T-cell (primary cell): ENCODE measurements at places on chromosomes 12 and 14.

DNA sequence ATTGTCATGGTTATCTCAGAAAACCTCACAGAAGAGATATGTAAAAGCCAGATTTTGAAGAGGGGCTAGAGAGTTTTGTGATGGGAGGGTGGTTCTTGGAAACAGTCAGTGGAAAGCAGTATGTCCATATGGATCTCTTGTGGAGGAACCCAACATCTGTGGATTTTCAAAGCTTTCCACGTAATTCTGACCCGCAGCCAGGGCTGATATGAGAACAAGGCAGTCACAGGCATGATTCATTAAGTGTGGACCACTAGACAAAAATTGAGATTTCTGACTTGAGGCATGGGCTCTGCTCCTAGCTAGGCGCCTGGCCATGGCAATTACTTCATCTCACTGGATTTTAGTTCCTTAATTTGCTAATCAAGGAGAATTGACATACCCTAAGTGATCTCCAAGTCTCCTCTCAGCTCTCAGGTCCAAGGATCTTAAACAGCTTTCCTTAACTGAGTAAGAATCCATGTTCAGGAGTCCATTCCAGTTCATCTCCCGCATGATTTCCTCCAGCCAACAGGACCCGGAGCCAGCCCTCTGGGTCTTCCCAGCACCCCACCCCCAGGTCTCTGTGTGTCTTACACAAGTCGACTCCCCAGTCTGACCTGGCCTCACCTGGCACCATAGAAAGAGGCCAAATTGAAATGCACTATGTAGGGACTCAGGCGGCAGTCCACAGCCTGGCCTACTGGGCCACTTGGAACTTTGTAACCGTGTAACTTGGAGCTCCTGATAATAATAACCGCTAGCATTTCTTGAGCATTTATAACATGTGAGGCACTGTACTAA lies 176.3 kb upstream of the PARP11 start:
- DNase-seq: no peak

GRCh38 chr14:60646226-60646818 lies 3.0 kb downstream of the SIX1 start:
- DNase-seq: no peak

- no peak for DNase-seq
These were observed 152.4 kb downstream of the VRK1 start for GRCh38 chr14:96949594-96949993.

GRCh38 chr14:41873686-41874317 lies 267.1 kb downstream of the LRFN5 start:
- no peak for DNase-seq

DNA sequence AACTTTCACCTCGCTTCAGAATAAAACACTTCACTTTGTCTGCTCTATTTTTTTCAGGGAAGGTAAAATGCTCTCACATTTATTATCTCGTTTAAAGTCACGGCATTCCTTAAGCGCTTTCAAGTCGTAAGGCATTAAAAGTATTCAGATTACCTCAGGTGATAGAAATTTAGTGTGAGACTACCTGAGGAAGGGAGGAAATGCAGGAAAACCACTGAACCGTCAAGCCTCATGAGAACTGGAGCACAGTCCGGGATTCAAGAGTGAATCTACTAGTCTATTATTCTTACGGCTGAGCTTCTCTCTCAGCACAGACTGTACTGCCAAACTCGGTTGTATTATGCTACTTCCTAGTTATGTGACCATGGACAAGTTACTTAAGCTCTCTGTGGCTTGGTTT lies 8.3 kb upstream of the PPFIBP1 start:
- DNase-seq: no peak

DNA sequence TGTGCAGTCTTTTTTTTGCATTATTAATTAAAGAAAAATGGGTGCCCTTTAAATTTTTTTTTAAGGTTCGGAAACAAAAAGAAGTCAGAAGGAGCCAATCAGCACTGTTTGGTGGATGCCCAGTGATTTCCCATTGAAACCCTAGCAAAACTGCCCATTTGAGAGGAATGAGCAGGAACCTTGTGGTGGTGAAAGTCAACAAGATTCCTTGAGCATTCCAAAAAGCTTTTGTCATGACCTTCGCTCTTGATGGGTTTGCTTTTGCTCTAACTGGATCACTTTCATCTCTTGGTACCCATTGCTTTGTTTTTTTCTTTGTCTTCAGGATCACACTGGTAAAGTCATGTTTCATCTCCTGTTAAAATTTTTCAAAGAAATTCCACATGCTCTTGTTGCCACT lies 54.1 kb downstream of the ADIPOR2 start:
- no peak for DNase-seq

DNA sequence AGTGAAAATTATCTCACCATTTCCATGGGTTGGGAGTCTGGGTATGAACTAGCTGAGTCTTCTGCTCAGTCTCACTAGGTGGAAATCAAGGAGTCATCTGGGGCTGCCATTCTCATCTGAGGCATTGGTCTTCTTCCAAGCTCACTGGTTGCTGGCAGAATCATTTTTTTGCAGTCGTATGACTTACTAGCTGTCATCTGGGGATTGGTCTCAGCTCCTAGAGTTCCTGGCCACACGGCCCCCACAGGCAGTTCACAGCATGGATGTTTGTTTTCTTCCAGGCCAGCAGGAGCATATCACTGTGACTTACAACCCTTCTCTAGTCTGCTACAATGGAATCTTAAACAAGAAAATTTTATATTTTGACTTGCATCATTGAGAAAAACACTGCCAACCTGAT lies 18.6 kb upstream of the OR10AD1 start:
- DNase-seq: no peak

DNA sequence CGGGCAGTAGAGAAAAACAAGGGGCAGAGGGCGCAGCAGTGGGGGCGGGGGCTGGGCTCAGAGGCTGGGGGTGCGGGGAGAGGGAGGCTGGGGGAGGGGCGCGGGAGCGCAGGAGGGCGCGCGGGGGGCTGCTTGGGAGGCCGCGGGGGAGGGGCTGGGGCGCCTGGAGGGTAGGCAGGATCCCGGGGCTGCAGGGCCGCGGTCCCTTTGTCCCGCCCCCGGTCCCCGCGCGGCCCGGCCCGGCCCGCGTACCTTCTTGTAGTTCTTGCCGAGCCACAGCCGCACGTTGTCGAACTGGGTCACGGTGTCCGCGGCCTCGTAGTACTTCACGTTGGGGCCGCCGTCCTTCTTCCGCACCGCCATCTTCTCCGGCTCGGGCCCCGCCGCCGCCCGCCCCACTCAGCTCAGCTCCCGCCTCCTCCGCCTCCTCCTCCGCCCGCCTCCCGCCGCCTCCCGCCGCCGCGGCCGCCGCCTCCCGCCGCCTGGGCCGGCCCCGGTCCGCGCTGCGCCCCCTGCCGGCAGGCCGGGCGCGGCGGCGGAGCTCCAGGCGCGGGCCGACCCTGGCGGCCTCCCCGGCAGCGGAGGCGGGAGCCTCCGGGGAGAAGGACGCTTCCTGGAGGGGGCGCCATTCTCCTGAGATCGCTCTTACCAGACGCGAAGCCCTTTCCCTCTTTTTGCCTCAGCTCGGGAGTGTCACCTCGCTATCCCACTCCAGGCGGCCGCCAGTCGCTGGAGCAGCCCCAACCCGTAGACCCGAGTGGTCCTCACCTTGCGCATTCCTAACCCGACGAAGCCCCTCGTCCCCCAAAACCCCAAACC lies at the start of gene SMARCC2:
Gene SMARCC2, minus strand, starts transcription at position 385 of the 819 bp plus-strand sequence. Its CDS starts 22 bp downstream, at position 363.
- DNase-seq: peak; percentile 76

GRCh38 chr12:68893201-68893600 lies 39.8 kb downstream of the CPM start:
- DNase-seq: no peak

- peak; percentile 36 for DNase-seq
These were observed 3.2 kb downstream of the MLXIP start for GRCh38 chr12:122081697-122082221.

- no peak for DNase-seq
These were observed 275.9 kb downstream of the FBXL14 start for GRCh38 chr12:1318327-1319031.

DNA sequence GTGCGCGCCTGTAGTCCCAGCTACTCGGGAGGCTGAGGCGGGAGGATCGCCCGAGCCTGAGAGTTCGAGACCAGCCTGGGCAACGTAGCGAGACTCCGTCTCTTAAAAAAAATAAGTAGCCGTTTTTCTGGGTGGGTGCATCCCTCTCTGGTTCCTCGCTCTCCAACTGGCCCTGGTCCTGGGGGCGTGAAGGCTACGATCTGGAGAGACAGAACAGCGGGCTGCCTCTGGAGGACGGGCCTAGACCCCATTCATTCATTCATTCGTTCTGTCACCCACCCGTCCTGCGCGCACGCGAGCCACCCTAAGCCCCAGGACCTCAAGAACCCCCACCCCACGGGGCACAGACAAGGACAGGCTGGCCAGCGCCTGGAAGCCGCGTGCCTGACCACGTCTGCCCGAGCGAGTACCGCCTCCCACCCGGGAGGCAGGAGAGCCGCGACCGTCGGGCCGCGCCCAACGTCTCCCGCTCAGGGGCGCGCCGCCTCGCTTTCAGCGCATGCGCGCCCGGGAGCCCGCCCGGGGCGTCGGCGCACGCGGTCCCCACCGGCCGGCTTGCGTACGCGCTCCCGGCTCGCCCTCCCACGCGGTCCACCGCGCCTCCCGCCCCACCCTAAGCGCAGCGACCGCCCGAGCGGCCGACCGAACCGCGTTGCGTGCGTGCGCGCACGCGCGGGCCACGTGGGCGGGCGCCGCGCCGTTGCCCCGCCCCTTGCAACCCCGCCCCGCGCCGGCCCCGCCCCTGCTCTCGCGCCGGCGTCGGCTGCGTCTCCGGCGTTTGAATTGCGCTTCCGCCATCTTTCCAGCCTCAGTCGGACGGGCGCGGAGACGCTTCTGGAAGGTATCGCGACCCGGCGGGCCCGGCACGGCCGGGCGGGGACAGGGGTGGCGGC lies at the start of gene RAN:
Gene RAN, plus strand, starts transcription at position 781 of the 893 bp plus-strand sequence. CDS start 528 bp downstream, outside the sequence.
- peak; percentile 90 for DNase-seq

- DNase-seq: no peak
These were observed 1.4 kb downstream of the BMP4 start for GRCh38 chr14:53955229-53955556.
